Activated naive CD4-positive, alpha-beta T cell (primary cell): ENCODE measurements at places on chromosomes 12 and 14.

DNA sequence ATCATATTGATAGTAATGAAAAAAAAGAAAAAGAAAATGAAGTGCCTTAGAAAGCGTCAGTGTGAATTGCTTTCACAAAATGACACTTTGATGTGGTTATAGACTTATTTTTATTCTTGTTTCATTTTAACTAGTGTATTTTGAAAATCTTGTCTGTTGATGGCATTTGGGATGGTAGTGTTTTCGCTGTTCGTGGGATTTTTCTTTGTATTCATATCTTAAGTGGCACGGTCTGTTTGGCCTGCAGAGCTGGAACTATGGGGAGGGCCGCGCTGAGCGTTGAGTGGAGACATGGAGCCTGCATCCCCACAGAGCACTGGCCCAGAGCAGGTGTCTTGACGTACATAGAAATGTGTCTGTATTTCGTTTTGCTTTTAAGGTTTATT lies 61.6 kb downstream of the WDR20 start:
- DNase-seq: no peak

- no peak for DNase-seq
Measured at GRCh38 chr14:20799892-20800544, 2.6 kb downstream of the RNASE1 start.

- DNase-seq: no peak
Measured at GRCh38 chr14:41873686-41874317, 267.1 kb downstream of the LRFN5 start.

DNA sequence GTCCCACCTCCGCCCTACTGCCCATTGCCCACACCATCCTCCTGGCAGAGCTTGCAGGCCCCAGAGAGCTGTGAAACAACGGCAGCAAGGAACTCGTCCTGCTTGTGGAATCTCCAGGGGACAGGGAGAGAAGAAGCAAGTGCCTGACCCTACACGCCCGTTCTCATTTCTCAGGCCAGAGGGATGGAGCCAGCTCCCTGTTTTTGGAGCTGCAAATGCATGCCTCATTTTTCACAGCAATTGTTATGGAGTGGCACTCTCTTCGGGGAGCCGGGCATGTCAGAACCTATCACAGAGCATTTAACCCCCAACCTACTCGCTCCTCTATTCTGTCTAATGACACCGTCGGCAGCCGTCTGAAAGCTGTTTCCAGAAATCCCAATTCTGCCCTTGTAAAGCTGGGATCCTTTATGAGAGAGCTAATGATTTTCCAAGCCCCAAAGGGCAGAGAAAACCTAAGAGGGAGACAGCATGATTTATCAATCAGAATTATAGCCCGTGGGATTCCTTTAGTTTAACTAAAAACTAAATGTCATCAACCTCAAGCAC lies 222.3 kb upstream of the NOS1 start:
- no peak for DNase-seq

DNA sequence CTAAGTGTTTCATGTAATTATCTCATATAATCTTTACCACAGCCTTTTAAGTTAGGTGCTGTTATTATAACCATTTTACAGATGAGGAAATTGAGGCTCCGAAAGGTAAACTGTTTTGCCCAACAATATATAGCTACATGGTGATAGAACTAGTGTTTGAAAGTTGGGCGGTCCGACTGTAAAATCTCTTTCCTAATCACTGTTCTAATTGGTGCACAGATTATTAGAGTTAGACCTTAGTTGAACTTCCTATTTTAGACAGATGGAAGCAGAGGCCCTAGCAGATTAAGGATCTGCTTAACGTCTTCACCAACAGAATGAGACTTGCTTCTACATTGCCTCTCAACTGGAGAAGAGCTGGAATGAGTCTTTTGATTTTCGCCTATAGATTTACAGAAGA lies 30.0 kb upstream of the DUSP6 start:
- DNase-seq: no peak

DNA sequence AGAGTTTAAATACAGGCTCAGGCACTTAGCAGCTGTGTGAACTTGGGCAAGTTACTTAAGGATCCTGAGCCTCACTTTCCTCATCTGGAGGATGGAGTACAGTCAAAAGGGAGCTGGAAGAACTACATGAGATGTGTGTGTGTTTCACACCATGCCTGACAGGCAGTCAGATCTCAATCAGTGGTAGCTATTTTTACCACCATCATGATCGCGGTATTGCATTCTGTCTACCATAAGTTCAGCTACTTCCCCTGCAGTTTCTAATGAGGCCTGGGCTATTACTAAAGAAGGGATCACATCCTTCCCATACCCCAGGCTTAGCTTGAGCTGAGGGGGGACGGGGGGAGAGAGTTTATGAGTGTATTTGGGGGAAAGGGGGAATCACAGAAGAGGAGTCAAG lies 7.0 kb downstream of the AQP6 start:
- no peak for DNase-seq
